ENCODE measurements at places on chromosomes 3 and 15.

DNA sequence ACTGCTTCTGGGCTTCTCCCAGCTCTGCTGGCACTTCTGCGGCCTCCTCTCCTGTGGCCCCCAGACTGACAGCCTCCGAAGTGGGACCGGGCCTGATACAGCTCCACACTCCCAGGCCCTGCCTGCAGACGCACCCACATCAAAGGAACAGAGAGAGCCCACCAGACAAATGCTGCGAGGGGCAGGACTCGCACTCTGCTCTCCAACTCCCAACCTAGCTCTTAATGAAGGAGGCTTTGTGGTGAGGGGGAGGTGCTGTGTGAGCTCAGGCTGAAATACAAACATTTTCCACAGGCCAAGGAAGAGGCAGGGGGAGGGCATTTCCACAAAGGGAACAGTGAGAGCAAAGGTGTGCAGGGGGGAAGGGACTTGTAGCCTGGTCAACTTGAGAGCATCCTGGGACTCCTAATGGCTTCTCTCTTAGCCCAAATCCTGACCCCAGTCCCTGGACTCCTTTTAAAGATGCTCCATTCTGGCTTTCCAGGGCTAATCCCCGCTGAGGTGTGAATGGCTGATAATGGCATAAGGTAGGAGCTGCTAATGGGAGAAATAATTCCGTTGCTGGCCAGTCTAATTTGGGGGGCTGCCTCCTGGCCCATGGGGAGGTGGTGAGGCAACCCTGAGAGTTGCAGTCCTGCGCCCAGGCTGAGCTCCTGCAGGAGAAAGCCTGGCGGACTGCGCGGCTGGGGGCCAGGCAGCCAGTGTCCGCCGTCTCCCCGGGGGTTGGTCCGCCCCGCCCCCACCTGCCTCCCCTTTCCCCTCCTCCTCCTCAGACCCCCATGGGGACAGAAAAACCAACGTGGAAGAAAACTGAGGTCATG lies 9.6 kb downstream of the LINGO1 start:
- no peak for DNase-seq

DNA sequence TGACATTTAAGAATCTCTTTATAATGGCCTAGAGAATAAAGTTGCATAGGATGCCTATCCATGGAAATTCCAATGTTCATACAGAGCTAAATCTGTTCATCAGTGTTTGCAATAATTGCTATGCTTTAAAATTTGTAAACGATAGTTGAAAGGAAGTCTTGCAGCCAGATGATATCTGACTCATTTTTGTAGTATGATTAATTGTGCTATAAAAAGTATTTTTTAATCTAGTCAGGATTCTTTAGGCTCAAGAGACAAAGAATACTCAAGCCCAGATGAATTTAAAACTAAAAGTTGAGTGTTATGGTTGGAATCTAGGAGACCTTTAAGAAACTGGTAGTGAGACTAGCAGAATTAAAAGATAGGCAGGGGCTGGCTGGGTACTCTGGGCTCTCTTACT lies 50.5 kb downstream of the SUCNR1 start:
- no peak for DNase-seq

GRCh38 chr3:194158942-194159439 lies 23.0 kb downstream of the HES1 start:
- DNase-seq: no peak

- DNase-seq: no peak
These were observed 73.3 kb downstream of the TRANK1 start for GRCh38 chr3:36871379-36872126.

- DNase-seq: no peak
These were observed 20.4 kb downstream of the PLXND1 start for GRCh38 chr3:129585949-129586657.

GRCh38 chr3:82038556-82038955 lies 277.1 kb upstream of the GBE1 start:
- DNase-seq: no peak

DNA sequence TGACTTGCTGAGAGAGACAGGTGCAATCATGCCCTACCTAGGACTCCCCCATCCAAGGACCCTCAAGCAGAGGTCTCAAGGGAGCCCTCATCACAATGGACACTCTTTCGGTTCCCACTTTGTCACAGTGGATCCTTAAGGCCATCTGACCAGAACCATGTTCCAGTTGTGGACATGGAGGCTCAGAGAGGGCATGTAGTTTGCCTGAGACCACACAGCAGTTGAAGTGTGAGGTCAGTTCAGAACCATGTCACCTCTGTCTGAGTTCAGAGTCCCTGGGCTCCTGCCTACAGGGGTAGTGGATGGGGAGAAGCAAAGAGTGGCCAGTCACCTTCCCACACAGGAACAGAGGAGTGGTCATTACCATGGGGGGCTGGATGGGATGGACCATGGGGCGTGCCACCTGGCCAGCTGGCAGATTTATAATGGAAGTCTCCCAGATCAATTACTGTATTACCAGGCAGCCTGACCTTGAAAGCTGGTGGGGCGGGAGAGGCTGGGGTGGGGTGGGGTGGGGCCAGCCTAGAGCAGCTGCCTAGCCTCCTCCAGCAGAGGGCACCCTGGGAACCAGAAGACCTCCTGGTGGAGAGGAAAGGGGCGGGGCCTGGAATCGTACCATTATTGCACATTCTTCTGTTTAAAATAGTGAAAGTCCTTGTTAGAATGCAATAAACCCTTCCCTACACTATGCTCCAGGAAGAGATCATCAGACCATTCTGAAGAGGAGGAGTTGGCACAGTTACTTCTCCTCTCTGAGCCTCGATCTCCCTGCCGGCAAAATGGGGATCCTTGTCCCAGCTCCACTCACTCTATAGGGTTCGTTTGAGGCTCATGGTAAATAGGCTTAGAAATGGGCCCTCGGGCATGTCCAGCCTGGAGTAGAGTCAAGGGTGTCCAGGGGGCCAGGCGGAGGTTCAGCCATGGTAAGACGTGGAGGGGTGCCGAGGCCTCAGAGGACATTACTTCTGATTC lies 26.9 kb upstream of the LINGO1 start:
- DNase-seq: no peak

DNA sequence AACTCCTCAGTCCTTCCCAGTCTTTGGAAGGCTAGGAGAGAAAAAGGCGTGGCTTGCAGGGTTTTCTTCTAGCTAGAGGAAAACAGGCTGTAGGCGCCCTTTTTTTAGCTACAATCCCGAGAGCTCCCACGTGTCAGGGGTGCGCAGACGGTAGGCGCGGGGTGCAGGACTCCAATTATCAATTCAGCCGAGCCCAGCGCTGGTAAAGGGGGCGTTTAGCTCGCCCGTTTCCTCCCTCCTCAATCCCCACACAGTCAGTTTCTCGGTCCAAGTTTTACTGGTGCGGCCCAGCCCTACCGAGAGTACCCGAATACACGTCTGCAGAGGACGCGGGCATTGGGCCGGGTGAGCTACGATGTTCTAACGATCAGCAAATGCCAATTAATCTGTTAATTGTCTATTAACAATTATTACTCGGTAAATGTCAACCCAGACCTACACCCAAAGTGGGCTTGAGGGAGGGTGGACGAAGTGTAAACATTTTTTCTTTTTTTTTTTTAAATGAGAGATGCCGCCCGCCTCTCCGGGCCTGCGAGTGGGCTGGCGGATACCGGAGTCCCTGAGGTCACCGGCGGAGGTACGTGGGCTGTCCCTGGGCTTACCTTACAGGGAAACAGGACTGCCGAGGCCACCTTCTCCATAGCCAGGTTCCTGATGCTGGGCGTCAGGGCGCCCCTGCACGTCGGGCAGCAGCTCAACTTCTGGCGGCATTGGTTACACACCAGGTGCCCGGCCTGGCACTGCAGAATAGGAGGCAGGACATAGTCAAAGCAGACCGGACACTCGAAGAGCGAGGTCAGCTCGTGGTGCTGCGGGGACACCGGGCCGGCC lies 923 bp downstream of the SIAH2 start:
- DNase-seq: peak; percentile 72

DNA sequence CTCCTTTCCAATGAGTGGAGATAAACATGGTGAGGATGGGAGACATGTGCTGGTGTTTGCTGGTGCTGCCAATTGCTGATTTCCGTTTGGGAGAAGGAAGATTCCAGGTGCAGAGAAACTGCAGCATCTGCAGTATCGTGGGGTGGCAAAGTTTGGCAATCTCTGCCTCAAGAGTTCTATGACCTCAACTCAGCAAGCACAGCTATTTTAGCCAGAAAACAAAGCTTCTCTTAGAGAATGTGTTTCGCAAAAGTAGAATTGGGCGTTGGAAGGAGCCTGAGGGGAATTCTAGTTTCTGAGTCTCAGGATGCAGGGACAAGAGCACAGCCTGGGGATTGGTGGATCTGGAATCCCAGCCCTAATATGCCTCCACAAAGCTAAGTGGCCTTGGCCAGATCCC lies 18.2 kb upstream of the SHC4 start:
- DNase-seq: no peak

DNA sequence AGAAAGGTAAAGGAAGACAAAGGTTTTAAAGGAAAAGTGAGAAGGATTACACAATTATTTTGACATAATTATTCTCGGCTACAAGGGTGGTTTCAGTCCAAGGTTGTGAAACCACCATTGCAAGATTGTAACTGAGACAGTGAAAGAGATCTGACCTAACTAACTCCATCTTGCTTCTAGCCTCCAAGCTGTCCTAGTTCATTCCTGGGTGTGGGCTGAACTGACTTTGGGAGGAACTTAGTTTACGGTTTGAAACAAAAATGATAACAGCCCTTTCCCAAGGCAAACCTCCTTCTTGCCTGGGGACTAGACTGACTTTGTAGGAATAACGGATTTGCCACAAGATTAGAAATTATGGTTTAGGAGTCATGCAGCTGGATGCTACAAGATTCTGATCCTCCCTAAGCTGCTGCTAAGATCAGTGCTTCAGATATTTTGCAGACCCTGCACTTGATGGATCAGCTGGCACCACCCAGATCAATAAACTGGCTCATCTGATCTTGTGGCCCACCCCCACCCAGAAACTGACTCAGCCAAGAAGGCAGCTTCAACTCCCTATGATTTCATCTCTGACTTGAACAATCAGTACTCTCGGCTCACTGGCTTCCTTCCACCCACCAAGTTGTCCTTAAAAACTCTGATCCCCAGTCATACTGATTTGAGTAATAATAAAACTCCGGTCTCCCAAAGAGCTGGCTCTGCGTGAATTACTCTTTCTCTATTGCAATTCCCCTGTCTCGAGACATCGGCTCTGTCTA lies 57.7 kb upstream of the AADACL2 start:
- DNase-seq: no peak

DNA sequence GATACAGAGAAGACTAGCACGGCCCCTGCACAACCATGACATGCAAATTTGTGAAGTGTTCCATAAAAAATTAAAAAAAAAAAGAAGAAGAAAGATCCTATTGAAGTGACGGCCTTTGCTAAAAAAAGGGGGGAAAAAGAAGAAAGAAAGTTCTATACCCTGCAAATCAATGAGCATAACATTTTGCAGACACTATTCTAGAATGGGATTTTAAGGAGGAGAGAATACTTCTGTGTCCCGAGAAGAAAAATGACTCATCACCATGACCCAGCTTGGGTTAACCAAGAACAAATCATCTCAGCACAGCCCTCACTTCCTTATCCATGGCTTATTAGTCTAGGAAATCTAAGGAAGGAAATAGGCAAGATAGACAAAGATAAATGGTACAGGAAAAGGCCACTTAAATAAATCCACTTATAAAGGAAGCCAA lies 7.4 kb upstream of the SH3BP5 start:
- DNase-seq: no peak

- DNase-seq: no peak
These were observed 16.5 kb downstream of the GSK3B start for GRCh38 chr3:120077731-120078130.

DNA sequence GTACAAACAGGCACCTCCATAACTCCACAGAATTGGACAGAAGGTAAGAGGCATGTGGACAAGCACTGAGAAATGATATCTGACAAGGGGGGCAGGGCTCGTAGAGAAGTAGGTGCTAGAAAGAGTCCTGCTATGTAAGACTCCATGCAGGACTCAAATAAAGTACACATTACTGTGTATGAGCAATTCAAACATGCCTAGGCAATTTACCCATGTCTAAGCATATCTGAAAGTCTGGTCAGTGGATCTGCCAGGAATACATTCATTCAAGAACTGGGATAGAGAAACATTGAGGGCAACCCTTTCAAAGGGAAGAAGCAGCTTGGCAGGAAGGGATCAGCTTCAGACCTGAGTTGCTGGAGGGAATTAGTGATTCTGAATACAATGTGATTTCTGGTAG lies 174.1 kb upstream of the MCTP2 start:
- DNase-seq: no peak

DNA sequence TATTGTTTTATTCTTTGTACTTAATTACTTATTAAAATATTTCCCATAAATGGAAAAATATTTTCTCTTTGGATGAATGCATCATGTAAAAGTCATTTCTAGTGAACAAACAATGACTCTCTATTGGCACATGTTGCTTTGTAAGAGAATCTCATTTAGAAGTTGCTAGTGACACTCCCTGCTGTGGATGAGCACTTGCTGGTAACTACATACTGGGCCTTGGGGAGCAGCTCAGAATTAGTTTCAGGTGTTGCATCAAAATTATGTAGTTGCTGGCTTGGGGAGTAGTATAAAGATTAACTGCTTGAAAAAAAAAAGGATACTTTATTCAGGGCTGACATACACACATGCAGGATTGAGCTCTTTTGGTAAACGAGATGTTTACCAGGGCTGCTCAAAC lies 80.3 kb upstream of the KCNAB1 start:
- DNase-seq: no peak

- DNase-seq: no peak
These were observed 2.5 kb downstream of the AMOTL2 start for GRCh38 chr3:134371542-134372324.

DNA sequence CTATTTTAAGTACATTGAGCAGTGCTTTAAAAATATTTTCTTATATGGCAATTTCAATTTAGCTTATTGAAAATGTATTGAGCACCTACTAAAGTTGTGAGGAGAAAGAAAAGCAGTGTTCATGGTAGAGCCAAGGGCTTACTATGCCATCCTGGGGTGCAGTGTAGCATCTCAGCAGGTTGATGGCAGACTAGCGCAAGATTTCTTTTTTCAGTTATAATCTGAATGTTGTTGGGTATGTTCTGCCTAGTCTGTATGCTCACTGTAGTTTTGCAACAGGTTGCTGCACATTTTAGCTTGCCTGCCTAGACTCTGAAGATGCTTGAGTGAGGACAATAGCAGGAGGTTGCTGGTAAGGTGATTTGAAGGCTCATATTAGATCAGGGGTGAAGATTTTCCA lies 103.1 kb upstream of the UNC13C start:
- DNase-seq: no peak

DNA sequence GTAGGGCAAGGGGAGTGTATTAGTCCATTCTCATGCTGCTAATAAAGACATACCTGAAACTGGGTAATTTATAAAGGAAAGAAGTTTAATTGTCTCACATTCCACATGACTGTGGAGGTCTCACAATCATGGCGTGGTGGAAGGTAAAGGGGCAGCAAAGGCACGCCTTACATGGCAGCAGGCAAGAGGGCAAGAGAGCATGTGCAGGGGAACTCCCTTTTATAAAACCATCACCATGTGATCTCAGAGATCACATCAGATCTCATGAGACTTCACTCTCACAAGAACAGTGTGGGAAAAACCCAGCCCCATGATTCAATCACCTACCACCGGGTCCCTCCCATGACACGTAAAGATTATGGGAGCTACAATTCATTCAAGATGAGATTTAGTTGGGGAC lies 41.4 kb downstream of the SUMF1 start:
- no peak for DNase-seq
